ENCODE measurements at places on chromosomes 11 and 22. TPM values are rescaled to one million over a fixed set of nuclear protein-coding genes. Genes with fewer than 3 reads are reported as not detected.

DNA sequence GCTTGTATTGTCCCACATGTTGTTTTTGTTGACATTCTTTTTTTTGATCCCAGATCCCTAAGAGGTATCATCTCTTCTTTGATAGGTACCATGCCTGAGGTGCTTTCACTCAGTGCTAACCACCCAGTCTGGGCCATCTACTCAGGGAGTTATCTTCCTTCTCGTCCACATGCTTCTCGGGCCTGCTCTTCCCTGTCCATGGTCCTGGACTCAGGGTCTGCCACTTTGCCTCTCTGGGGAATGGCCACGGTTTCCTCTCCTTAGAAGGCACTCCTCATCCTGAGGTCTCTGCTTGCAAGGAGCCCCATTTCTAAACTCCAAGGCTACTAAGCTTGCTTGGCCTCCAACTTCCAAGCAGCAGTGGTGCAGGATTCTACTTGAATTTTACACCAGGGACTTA, 227.0 kb upstream of the NCAM1 start:
- H3K4me3 ChIP-seq, result no peak overlapping the region
- H3K4me1 ChIP-seq, result no peaks in the 10 kb centered on the region
- H3K27me3 ChIP-seq, result no peaks in the 10 kb centered on the region
- DNase-seq, result no peak
- H3K27ac ChIP-seq, result no peak overlapping the region

- no peak overlapping the region for H3K4me3 ChIP-seq
- no peaks in the 10 kb centered on the region for H3K4me1 ChIP-seq
- peaks cover 4% of the 10 kb centered on the region for H3K27me3 ChIP-seq
- no peak overlapping the region for H3K27ac ChIP-seq
These were observed 1.7 kb upstream of the SCUBE2 start for GRCh38 chr11:9092853-9093778.

DNA sequence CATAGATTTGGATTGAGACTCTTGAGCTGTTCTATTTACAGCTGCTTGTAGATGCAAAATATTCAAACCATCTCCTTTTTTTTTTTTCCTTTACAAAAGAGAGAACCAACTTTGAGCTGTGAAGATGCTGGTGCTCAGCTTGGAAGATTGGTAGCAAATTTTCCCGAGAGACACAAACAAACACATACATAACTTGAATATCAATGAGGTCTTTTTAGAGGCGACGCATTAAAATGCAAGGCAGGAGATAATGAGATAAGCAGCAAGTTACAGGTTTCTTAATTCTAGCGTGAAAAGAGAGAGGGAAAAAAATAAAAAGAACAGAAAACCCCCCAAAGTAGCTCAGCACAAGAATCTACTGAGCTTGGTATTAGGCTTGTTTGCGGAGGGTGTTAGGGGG, 247.0 kb upstream of the SORL1-AS1 start:
- no peaks in the 10 kb centered on the region for H3K4me1 ChIP-seq
- no peak overlapping the region for H3K27ac ChIP-seq
- DNase-seq, result no peak
- no peaks in the 10 kb centered on the region for H3K27me3 ChIP-seq

DNA sequence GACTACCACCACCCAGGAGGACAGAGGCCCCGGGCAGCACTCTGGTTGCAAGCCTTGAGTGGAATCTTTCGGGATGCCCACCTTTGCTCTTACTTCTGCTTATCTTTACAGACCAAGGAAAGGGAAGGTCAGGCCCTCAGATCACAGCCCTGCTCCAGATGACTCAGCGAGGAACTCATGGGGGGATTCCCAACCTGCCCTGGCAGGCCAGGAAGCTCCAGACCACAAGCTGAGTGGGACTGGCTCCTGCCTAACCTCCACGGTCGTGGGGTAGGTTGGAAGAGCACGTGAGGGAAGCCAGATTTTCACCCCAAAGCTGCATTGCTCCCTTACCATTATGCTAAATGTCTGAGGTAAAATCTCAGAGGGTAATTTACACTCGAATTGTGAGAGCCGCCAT, 11.8 kb downstream of the TBC1D10A start:
- H3K4me3 ChIP-seq, result no peak overlapping the region
- H3K36me3 ChIP-seq, result no peaks in the 10 kb centered on the region
- H3K4me1 ChIP-seq, result peaks cover 32% of the 10 kb centered on the region
- no peak overlapping the region for H3K27ac ChIP-seq
- no peaks in the 10 kb centered on the region for H3K27me3 ChIP-seq

GRCh38 chr22:27609451-27609888, 192.1 kb downstream of the MN1 start:
- H3K27me3 ChIP-seq, result no peaks in the 10 kb centered on the region
- no peaks in the 10 kb centered on the region for H3K4me1 ChIP-seq
- H3K36me3 ChIP-seq, result no peaks in the 10 kb centered on the region
- no peak for DNase-seq
- H3K27ac ChIP-seq, result no peak overlapping the region
- H3K4me3 ChIP-seq, result no peak overlapping the region

DNA sequence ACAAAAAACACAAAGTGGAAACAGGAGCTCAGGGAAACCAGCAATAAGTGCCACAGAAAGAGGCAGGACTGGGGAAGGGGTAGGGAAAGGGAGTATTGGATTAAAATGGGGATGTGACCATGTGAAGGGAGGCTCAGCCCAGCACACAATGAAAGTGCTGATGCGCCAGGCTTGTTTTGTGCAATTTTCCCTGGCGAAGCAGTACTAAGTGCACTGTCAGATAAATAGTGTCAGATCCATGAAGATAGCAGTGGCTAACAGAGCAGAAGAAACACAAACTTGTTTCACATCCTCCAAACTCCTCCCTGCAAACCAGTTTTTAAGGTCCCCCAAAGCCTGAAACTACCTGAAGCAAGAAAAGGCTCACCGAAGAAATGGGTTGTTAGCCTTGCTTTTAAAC, 50.7 kb upstream of the RAPSN start:
- H3K27ac ChIP-seq, result peak overlapping the region; percentile 61
- no peaks in the 10 kb centered on the region for H3K27me3 ChIP-seq
- no peak for DNase-seq
- peaks cover 25% of the 10 kb centered on the region for H3K36me3 ChIP-seq
- no peak overlapping the region for H3K4me3 ChIP-seq

GRCh38 chr22:22228921-22229320, 15.7 kb upstream of the VPREB1 start:
- no peaks in the 10 kb centered on the region for H3K36me3 ChIP-seq
- H3K4me3 ChIP-seq, result no peak overlapping the region
- H3K27ac ChIP-seq, result no peak overlapping the region
- no peaks in the 10 kb centered on the region for H3K27me3 ChIP-seq
- H3K4me1 ChIP-seq, result no peaks in the 10 kb centered on the region
- DNase-seq, result no peak

DNA sequence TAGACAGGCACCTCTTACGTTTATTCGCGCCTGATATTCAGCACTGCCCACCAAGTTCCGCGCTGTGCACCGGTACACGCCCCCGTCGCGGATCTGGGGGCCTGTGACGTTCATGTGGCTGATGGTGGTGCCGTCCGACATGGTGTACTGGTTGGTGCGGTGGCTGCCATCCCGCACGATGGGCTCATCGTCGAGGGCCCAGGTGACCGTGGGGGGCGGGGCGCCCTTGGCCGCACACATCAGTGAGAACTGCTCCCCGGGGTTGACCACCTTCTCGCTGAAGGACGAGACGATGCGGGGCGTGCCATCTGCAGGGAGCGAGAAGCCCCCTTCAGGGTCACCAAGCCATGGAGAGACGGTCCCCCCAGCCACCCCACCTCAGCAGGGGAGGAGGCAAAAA, 190.8 kb downstream of the CEP164 start:
- H3K4me3 ChIP-seq, result no peak overlapping the region
- no peak for DNase-seq
- no peaks in the 10 kb centered on the region for H3K4me1 ChIP-seq
- H3K27me3 ChIP-seq, result no peaks in the 10 kb centered on the region
- H3K36me3 ChIP-seq, result no peaks in the 10 kb centered on the region
- H3K27ac ChIP-seq, result no peak overlapping the region

DNA sequence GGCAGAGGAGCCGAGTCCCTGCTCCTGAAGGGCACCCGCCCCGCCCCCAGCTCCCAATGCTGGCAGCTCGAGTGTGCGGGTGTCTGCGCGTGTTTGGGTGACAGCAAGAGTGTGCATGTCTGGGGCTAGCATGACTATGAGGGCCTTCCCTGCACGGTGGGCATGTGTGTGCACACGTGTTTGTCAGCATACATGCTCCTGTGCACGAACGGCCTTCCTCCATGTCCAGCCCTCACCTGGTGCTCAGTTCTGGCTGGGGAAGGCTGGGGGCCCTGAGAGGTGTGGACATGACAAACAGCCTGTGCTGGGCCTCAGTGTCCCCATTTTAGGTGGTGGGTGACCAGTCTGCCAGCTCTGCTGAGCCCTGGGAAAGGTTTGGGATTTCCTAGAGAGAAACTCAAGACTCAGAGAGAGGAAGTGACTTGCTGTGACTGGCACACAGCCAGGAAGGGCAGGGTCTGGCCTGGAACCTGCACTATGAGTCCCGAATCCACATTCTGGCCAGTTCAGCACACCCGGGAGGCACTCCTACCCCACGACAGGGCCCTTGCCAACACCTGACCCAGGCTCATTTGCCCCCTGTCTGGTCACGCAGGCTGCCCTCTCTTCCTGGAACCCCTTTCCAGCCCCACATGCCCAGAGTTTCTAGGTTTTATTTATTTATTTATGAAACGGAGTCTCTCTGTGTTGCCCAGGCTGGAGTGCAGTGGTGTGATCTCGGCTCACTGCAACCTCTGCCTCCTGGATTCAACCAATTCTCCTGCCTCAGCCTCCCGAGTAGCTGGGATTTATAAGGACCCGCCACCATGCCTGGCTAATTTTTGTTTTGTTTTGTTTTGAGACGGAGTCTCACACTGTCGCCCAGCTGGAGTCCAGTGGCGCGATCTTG, 3.3 kb upstream of the SHISA8 start:
- H3K27ac ChIP-seq, result no peak overlapping the region
- no peaks in the 10 kb centered on the region for H3K27me3 ChIP-seq
- DNase-seq, result peak; percentile 77

DNA sequence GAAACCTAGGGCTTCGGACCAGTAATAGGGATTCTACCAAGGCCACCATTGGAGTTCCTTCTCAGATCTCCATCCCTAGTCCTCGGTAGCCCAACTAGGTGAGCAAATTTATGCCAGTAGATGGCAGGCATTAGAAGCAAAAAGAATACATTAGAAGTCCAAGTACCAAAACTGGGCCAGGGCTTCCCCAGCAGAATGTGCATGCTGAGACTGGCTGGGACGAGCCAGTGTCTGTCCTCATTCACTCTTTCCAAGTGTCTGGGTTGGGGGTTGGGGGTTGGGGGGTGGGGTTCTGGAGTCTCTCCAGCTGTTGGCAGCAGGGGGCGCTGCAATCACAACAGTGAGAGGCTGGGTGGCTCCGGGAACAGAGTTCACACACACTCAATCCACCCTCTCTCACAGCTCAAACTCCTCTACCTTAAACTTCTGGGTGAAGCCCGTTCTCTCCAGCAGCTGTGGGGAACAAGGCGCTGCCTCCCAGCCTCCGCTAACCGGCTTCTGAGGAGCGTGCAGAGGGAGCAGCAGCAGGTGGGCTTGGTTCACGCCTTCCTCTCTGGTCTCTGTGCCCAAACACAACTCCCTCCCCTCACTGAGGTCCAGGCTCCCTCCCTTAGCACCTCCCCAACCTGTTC, 57.5 kb downstream of the BTG4 start:
- no peak overlapping the region for H3K4me3 ChIP-seq
- H3K27ac ChIP-seq, result no peak overlapping the region
- H3K27me3 ChIP-seq, result no peaks in the 10 kb centered on the region
- no peaks in the 10 kb centered on the region for H3K4me1 ChIP-seq

POU2AF2 gene
- total RNA-seq, result 0.98 TPM

IGHMBP2 gene
- 18.4 TPM for total RNA-seq

TYMP gene
- 14.7 TPM for total RNA-seq

OR51E2 gene
- total RNA-seq, result 0.10 TPM

GSTT2 gene
- total RNA-seq, result not detected
